Anterior cingulate cortex (tissue), 58 donors: ENCODE measurements at places on chromosomes 3 and 15.
A peak's percentile ranks its signal among the peaks of the same experiment; 100 is the strongest.

DNA sequence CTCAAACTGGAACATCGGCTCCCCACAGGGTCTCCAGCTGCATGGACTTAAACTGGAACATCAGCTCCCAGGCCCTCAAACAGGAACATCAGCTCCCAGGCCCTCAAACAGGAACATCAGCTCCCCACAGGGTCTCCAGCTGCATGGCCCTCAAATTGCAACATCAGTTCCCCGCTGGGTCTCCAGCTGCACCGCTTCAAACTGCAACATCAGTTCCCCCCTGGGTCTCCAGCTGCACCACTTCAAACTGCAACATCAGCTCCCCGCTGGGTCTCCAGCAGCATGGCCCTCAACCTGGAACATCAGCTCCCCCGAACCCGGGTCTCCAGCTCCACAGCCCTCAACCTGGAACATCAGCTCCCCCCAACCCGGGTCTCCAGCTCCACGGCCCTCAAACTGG is 82.0 kb downstream of the TFRC start:
- DNase-seq, result no peak

- no peak for DNase-seq
Measured at GRCh38 chr3:42562047-42562907, 19.5 kb downstream of the SEC22C start.

DNA sequence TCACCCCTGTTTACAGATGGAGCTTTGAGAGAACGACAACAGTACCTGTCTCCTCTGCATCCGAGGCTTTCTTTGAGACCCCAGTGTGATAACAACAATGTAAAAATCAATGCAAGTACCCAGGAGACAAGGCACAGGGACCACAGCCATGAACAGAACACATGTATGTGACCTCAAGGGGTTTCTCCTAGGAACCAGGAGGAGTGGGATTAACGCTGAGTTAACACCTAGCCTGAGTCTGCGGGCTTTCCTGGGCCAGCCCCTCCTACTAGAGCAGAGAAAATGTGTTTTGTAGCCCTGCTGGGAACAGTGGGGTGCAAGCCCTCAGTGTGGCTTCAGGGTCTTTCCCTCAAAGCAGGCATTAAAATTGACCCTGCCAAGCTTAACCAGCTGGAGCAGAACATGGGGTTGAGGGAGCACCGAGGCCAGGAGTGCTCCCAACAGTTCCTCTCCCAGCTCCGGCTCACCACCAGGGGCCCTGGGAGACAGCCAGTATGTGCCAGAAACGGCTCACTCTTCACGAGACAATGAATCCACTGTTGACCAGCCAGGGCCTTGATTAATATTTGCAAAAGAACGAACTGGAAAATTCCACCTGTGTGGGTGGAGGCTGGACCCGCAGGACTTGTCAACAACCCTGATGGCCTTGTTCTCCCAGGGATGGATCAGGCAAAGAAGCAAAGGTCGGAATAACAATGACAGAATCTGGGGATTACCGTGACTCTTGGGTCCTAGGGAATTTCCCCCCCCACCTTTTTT is 3.6 kb downstream of the CHDH start:
- peak; percentile 75 for DNase-seq

GRCh38 chr3:150745832-150746231 is 17.1 kb downstream of the SIAH2 start:
- no peak for DNase-seq

DNA sequence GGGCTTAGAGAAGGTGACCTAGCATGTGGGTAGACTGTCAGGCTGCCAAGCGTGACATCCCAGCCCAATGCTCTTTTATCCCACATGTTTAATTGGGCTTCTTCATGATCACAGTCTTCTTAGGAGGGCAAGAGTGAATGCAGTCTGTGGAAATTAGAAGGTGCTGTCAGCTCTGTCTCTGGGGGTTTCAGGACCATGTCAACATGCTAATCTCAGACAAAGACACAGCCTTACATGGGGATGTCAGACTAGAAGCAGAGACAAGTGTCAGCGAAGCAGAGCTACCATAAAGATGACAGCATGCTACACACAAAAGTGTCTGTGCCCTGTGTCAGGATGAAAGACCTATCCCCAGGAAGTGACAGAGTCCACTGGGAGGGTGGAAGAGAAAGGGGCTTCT is 120.1 kb upstream of the SLC25A36 start:
- DNase-seq, result no peak

DNA sequence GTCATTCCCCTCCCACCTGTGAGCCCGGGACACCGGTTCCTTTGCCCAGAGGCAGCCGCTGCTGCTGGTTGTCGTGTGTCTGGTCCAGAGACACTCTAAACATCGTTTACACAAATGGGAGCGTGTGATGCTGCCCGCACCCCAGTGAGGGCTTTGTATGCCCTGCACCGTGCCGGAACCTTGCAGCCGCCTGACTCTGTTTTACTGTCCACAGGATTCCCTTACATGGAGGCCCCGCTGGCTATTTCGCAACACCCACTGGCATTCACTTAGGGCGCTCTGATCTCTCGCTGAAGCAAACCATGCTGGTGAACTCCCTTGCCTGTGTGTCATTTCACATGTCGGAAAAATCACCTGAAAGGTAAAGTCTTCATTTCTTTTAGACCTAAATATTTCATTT is 100.8 kb upstream of the SLC6A6 start:
- no peak for DNase-seq

- no peak for DNase-seq
Measured at GRCh38 chr15:89384176-89384604, 49.6 kb upstream of the POLG start.

- no peak for DNase-seq
Measured at GRCh38 chr3:43073836-43074220, 32.1 kb downstream of the POMGNT2 start.

- no peak for DNase-seq
Measured at GRCh38 chr3:56702490-56703315, 19.6 kb upstream of the TASOR start.

- DNase-seq, result no peak
Measured at GRCh38 chr3:132841621-132842020, 119.4 kb upstream of the NPHP3 start.

GRCh38 chr15:65986416-65986815 is 117.1 kb downstream of the RAB11A start:
- DNase-seq, result no peak

DNA sequence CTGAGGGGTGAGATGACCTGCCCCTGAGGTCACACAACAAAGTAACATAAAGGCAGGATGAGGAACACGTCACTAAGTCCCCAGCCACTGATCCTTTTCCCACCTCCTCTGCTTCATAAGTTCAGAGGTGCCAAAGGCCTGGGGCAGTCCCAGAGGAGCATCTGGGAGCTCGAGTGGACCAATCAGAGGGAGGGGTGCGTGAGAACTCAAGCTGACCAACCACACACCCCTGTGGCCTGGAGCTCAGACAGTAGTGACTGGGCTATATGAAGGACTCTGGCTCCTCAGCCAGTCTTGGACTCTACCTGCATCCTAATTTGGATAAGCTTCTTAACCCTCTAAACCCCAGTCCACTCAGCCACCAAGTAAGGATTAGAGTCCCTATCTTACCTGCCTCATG is 28.0 kb upstream of the CAV3 start:
- DNase-seq, result no peak

DNA sequence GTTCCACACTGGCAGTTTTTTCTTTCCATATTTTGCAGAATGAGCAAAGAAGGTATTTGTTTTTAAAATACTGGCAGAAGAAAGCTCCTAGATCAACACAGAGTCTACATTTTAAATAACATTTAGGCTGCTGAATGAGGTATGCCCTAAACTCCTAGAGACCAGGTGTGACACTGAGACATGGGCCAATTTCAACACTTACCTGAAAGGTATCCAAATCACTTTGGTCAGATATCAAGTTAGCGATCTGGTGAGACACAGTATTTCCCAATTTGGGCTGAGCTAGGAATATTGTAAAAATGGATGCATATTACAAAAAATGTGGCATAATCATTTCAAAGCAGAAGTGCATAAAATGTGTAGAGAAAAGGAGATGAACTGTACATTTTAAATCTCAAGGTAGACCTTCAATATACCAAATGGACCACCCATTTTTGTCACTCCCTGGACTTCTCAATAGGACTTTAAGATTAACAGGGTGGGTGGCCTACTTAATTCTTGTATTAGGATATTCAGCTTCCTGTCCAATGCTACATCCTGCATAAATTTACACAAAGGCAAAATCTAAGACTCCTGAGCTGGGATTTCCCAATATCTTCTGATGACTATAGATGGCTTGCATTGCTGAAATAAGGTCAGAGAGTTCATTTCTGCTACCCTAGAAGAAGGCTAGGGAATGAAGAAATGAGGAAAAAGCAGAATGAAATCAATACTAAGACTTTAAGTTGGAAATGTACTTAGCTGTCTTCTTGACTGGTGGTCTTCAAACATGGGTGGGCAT is 487.8 kb downstream of the FOXP1 start:
- no peak for DNase-seq
